D341Med (cell line): ENCODE measurements at places on chromosomes 16 and 17.

- DNase-seq = no peak
Measured at GRCh38 chr17:8698162-8698971, 46.3 kb downstream of the CCDC42 start.

GRCh38 chr17:46875849-46876352 lies 24.5 kb downstream of the WNT9B start:
- DNase-seq = no peak

- no peak for DNase-seq
Measured at GRCh38 chr16:56252835-56253234, 61.5 kb downstream of the GNAO1 start.

- DNase-seq = no peak
Measured at GRCh38 chr17:48566717-48567116, 11.4 kb downstream of the HOXB4 start.

GRCh38 chr16:15894571-15895374 lies 6.4 kb upstream of the CEP20 start:
- no peak for DNase-seq

- no peak for DNase-seq
Measured at GRCh38 chr17:17491031-17491471, 5.1 kb downstream of the RASD1 start.

DNA sequence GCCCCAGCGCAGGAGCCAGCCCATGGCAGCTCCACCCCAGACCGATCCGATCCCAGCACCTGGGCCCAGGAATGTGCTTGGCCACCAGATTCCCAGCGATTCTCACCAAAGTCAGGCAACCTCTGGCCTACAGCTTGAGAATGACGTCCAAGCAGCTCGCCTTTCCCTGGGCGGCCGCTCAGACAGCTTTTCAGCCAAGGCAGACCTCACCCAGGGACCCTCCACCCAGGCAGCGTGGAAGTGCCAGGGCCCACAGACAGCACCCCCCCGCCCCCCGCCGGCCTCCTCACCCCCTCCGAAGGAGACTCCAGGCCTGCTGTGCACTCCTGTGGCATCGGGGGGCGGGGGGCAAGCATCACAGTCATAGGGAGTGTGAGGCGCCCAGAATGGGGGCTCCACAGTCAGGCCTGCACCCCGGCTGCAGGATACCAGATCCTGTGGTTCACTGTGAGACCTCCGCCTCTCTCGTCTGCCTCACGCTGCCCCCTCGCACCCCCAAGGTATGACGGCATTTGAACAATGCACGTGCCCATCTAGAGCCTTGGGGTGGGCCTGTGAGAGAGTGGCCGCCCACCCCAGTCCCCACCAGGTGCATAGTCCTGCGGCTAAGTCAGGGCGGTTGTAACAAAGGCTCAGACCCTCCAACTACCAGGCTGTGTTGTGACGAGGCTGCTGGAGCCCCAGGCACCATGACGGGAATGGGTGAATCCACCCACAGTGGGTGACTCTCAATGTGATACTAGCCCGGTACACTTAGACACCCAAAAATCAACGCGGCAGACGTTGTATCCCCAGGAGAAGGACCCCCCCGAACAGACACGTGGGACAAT lies 6.0 kb downstream of the CEP295NL start:
- no peak for DNase-seq

GRCh38 chr17:1997927-1998742 lies 27.0 kb downstream of the RTN4RL1 start:
- peak; percentile 78 for DNase-seq

GRCh38 chr17:30041551-30041950 lies 75.1 kb upstream of the NSRP1 start:
- no peak for DNase-seq

DNA sequence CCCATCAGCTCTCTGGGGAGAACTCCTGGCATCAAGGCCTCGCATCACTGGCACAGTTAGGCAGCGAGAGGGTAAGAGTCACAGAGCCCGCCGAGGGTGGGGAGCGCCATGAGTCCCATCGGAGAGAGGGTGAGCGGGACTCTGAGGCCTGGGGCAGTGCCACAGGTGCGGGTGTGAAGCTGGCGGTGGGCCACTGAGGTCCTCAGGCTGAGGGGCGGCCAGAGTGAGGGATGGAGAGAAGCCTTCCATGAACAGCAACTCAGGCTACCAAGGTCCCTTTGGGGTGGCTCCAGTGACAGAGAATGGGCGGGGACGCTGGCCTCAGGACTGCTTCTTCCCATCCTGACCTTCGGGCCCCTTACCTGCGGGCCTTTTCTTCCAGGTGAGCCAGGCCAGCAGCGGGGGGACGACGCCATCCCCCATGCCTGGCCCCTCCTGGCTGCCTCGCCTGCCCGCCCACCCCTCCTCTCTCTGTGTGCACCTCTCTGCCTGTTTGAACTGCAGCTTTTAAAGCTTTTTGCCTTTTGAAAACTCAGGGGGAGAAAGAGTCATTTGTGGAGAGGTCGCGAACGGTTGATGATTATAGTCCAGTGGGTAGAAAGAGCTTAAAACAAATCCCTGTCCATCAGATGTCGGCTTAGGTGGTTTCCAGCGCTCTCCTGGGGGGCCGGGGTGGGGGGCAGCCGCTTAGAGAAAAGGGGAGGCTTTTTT lies 149.3 kb upstream of the GSE1 start:
- DNase-seq = no peak

DNA sequence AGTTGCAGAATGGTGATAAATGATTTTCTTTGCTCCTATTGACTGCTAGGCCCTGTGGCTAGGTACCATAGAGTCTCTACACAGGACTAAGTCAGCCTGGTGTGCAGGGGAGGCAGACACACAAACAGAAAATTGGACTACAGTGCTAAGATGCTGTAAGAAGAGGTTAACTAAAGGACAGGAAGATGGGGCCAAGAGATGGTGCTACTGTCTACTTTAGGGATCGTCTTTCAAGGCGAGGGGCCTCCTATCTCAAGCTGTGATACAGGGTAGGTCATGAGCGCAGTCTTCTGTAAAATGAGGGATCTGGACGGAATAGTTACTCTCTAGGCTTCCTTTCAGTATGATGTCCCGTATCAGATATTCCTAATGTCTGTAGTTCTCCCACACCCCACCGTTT lies 817 bp downstream of the NME1 start:
- no peak for DNase-seq

- DNase-seq = no peak
Measured at GRCh38 chr17:76626442-76626841, 17.1 kb downstream of the ST6GALNAC1 start.

GRCh38 chr16:471353-472198 lies 46.1 kb downstream of the RAB11FIP3 start:
- no peak for DNase-seq

- no peak for DNase-seq
Measured at GRCh38 chr17:14353861-14354474, 53.1 kb downstream of the HS3ST3B1 start.

DNA sequence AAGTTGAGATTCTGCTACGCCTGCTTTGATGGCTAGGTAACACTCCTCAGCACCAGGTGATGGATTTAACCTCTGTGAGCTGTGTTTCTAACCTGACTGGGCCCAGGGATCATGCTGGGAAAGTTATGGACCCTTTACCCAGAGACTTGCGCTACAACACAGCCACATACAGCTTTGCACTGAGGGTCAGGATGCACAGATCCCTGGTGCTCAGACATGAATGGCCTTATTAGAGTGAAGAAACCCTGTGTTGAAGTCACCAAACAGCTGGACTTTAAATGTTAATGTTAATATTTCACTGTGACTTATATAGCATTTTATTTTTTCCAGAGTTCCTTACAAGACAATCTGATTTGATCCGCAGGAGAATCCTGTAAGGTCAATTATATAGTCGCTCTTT lies 114.3 kb downstream of the MSI2 start:
- no peak for DNase-seq

GRCh38 chr17:5942687-5943086 lies 127.5 kb upstream of the WSCD1 start:
- DNase-seq = no peak

DNA sequence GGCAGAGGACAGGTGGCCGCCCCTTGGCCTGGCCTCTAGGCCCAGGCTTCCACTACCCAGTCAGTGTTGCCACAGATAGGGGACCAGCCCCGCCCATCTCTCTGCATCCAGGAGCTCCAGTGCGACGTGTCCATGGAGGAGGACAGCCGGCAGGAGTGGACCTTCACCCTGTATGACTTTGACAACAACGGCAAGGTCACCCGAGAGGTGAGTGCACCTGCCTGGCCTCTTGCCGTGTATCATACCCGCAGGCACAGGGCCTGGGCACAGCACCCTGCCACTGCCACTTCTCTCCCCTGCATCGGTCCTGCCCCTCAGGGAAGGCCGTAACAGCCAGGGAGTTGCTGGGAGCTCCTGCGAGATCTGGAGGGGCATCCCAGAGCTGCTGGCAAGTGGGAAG lies 55.7 kb downstream of the SNX20 start:
- no peak for DNase-seq

DNA sequence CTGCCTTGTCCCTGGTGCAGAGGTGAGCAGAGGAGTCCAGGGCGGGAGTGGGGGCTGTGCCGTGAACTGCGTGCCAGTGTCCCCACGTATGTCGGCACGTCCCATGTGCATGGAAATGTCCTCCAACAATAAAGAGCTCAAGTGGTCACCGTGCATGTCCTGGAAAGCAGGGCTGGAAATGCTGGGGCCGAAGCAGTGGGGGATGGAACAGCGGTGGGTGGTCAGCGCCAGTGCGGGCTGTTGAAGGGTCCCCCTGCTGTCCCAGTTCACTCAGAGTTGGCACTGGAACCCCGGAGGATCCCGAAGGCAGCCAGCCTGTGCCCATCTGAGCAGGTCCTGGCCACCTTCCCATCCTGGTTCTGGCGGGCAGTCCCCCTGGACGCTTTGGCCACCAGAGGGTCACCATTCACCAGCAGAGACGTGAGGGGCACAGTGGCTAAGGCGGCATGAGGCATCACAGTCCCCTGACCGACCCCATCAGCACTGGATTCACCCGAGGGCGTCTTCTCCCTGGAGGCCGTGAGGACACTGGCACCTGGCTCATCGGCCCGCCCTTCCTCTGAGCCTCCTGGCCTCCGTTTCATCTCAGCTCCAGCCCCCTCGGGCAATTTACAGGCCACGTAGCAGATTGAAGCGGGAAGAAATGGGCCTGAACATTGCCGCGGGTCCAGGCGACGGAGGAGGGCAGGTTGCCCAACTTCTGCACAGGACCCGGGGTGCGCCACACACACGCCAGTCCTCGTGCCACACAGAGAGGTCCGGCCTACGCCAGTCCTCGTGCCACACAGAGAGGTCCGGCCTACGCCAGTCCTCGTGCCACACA lies 10.1 kb downstream of the GCGR start:
- DNase-seq = no peak

GRCh38 chr17:57406131-57406980 lies 150.0 kb downstream of the MSI2 start:
- peak; percentile 82 for DNase-seq

DNA sequence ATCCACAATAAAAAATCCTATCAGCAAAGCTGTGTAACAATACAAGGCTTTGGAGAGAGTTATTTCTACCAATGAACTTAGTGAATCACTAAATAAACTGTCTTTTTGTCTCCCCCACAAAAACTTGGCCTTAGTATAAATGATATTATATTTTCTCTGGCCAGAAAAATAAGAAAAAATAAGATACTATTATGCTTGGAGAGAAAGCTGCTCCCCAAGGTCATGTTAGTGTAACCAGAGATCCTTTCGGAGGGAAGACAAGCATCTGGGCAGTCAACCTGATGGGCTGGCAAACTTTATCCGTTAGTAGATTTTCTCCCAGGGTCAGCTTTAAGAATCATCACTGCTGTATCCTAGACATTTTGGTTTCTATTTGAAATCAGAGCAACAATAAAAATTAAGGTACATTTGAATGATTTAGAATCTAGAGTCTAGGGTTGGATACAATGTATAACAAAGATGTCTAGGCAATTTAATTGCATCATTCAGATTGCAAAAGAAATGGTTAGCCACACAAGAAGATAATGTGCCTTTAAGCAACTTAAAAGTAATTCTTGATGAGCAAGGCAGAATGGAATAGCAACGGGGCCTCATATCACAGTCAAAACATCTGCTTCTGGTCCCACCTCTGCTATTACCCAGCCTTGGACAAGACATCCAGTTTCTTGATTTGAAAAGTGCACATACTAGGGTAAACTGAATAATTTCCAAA lies 280.4 kb downstream of the SLC39A11 start:
- no peak for DNase-seq

DNA sequence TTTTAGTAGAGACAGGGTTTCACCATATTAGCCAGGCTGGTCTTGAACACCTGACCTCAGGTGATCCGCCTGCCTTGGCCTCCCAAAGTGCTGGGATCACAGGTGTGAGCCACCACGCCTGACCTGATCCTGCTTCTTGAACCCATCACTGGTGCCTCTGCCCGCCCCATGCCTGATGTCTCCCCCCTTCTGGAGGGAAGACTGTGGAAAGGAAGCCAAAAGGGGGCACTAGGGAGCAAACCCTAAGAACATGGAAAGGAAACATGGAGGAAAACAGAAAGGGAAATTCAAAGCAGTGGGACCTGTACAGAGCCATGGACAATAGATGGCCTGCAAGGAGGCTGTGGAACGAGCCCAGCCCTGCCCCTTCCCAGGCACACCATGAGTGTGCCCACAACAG lies 31.1 kb upstream of the FASN start:
- peak; percentile 42 for DNase-seq

DNA sequence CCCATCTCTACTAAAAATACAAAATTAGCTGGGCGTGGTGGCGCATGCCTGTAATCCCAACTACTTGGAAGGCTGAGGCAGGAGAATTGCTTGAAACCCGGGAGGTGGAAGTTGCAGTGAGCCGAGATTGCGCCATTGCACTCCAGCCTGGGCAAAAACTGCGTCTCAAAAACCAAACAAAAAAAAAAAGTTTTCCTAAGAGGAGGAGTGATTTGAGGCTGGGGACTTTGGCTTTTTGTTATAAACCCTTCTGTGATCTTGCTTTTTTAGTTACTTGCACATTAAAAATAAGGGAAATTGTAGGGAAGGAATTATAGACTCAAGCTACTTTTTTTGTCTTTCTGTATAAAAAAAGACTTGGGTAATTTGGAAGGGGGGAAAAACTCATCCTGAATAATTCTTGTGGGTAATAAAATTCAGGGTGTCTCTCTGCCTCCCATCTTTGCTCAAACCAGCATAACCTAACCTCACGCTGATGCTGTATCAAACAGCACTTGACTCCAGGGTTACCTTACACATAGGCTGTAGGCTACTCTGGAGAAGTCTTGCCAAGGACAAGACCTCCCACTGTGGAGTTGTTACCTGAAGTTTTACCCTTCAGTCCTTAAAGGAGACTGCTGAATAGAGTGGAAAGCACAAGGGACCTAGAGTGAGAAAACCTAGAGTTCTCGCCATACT lies 1.7 kb upstream of the CDR2 start:
- DNase-seq = no peak

GRCh38 chr16:81519301-81520150 lies 74.9 kb downstream of the CMIP start:
- DNase-seq = no peak

- no peak for DNase-seq
Measured at GRCh38 chr16:82037666-82038065, 2.6 kb downstream of the HSD17B2 start.

DNA sequence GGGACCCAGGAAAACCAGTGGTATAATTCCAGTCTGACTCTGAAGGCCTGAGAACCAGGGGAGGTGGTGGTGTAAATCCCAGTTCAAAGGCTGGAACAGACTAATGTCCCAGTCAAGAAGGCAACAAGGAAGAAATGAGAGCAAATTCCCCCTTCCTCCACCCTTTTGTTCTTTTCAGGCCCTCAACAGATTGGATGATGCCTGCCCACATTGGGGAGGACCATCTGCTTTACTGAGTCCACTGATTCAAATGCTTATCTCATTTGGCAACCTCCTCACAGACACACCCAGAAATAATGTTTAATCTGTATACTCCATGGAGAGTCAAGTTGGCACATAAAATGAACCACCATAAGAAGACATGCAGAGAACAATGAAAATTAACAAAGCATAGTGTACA lies 61.9 kb upstream of the CRYM start:
- no peak for DNase-seq
